Stimulated activated CD4-positive, alpha-beta T cell treated with anti-CD3 and anti-CD28 coated beads, Interleukin-12 subunit alpha, Interleukin-12 subunit beta, amount 100 ng/mL, for 48 hours (primary cell): ENCODE measurements at places on chromosomes 5 and 9.

GRCh38 chr9:129929496-129930125 lies 94.4 kb downstream of the USP20 start:
- DNase-seq, result no peak

DNA sequence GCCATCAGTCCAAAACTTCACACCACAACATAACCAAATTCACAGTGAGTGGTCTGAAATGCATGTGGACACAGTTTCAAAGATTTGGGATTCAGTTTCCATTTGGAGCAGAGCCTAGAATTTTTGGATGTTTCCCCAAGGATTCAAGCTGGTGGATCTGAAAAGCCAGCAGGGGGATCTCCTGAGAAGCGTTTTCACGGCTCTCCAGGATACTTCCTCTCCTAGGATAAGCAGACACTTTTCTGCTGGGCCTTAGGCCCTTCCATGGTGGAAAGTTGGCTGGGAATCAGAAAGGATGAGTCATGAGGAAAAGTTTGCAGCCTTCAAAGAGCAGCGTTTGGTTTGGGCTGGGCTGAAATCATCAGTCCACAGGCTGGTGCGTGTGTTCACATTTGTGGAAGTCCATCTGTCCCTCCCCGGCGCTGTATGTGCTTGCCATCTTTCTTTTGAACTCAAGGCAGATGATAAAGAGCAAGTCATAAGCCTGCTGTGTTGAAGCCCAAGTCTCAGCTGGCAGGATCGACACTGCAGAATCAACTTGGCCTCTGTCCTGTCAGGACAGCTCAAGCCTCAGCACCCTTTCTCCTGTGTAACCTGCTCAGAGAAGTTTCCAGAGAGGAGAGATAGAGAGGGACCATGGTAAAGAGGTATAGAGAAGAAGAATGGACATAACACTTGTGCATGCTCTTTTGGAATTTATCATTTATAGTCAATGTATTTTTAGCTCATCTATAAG lies 152.6 kb upstream of the MSX2 start:
- no peak for DNase-seq

- no peak for DNase-seq
Measured at GRCh38 chr9:110659891-110660541, 8.6 kb upstream of the MUSK start.

- DNase-seq, result peak; percentile 73
Measured at GRCh38 chr5:157222506-157223230, 42.0 kb downstream of the ITK start.

GRCh38 chr5:5165541-5166002 lies 25.4 kb downstream of the ADAMTS16 start:
- no peak for DNase-seq

DNA sequence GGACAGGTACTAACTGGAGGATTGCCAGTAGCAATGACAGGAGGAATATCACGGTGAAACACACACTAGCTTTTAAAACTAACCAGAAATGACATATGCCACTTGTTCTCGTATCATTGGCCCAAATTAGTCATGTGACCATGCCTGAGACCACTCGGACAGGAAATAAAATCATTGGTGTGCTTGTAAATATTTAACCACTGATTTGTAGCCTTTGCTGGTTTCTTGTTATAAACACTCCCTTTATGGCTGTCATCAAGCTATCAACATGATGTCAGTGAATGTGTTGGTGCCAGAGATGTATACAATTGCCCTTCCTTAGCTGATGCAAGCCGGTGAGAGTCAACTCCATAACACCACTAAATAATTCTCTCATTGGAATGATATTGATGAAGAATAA lies 123.7 kb upstream of the ANKH start:
- no peak for DNase-seq

GRCh38 chr5:68960456-68960855 lies 133.4 kb upstream of the SLC30A5 start:
- no peak for DNase-seq

GRCh38 chr5:75265731-75266130 lies 29.1 kb upstream of the ANKRD31 start:
- no peak for DNase-seq

- DNase-seq, result no peak
Measured at GRCh38 chr9:130364619-130365322, 80.0 kb upstream of the ASS1 start.

- DNase-seq, result no peak
Measured at GRCh38 chr9:107389617-107390071, 99.9 kb downstream of the KLF4 start.

DNA sequence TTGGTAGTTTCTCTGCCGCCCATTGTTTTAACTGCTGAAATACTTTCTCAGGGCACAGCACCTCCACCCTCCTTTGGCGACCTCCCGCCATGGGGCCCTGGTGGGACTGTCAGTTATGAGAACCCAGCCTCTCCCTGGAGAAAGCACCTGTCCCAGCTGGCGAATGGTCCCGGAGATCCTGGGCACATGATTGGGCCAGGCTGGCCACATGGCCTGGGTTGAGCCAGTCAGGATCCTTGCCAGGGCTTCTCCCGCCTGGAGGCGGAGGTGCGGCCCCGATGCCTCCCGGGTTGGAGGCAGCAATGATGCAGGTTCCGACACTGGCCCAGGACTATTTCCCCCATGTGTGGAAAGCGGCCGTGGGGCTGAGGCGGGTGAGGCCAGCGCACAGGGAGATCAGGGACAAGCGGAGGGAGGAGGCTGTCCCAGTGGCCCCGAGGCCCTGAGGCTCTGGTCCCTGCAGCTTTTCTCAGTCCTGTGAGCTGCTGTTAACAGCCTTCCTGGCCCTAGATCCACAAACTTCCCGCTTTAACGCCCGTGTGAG lies 13.6 kb downstream of the UNC5A start:
- no peak for DNase-seq

GRCh38 chr9:4669890-4670289 lies 3.6 kb upstream of the SPATA6L start:
- DNase-seq, result no peak
